ENCODE measurements at places on chromosomes 2 and 18.

- DNase-seq = no peak
Observed at GRCh38 chr2:55556809-55557208, 37.3 kb downstream of the CFAP36 start.

DNA sequence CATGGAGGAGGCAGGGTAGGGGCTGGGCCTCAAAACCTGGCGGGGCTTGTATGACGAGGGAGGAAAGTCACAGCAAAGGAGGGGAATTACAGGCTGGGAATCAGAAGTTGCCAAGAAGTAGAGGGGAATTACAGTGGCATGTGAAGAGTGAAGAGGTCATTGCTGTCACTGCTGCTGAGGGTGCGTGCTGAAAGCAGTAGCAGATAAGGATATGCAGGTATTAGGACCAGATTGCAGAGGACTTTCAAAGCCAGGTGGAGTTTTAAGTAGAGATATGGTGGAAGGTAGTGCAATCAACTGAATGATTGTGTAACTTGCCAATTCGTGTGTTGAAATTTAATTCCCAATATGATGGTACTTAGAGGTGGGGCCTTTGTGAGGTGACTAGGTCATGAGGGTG lies 19.4 kb upstream of the LRPPRC start:
- no peak for DNase-seq

DNA sequence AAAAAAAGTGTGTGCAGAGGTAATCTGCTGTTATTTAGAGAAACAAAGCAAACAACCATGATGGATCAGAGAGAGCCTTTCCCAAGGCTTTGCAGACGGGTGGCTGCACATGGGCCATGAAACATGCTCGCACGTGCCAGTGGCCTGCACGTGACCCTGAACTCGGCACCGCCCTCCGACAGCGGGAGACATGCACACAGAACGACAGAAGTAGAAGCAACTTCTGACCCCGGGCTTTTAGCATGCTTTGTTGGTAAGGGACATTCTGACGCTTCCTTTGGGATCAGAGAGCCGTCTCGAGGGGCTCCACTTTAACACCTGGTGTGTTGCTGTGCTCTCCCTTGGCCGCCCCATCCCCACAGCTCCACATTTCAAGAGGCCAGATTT lies 112.5 kb downstream of the KCNF1 start:
- DNase-seq = no peak

- DNase-seq = no peak
Observed at GRCh38 chr2:236293241-236293810, 29.1 kb upstream of the ASB18 start.

- no peak for DNase-seq
Observed at GRCh38 chr2:173750353-173750801, 214.8 kb downstream of the SP3 start.

GRCh38 chr2:127428057-127428814 lies 10.0 kb downstream of the PROC start:
- DNase-seq = no peak

DNA sequence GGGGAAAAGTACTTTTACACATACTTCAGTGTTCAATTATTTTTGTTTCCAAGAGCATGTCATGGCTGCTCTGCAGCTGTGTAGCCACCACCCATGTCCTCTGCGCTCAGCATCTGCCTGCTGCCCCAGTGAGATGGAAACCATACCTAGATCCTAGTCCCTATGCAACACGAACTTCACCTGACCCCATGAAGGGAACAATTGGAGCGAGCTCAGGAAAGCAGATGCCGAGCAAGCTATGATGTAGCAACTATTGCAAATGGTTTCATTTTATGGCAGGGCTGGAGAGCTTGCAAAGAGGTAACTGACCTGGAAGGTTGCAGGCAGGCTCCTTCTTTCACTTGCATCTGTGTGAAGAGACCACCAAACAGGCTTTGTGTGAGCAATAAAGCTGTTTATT lies 1.3 kb upstream of the CCDC141 start:
- DNase-seq = no peak

DNA sequence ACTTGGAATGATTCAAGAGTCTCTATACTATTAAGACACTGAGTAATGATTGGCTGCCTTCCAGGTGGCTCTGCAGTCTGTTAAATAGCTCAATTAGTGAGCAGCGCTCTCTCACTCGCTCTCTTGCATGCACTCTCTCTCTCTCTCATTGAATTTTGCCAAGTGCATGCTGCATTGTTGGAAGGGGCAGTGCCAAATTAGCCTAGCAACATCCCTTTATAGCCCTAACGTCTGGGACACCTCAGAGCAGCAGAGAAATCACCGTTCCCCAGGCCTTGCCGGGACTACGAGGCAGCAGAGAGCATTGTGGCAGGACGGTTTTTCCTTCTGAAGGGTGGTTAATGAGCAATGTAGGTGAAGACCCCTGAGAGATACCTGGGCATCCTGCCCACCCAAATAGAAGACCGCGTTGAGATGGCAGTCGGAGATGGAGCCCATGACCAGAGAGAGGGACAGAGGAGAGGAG lies 447.6 kb upstream of the POU3F3 start:
- DNase-seq = no peak

- DNase-seq = no peak
Observed at GRCh38 chr2:197600306-197600705, 75.1 kb downstream of the RFTN2 start.

DNA sequence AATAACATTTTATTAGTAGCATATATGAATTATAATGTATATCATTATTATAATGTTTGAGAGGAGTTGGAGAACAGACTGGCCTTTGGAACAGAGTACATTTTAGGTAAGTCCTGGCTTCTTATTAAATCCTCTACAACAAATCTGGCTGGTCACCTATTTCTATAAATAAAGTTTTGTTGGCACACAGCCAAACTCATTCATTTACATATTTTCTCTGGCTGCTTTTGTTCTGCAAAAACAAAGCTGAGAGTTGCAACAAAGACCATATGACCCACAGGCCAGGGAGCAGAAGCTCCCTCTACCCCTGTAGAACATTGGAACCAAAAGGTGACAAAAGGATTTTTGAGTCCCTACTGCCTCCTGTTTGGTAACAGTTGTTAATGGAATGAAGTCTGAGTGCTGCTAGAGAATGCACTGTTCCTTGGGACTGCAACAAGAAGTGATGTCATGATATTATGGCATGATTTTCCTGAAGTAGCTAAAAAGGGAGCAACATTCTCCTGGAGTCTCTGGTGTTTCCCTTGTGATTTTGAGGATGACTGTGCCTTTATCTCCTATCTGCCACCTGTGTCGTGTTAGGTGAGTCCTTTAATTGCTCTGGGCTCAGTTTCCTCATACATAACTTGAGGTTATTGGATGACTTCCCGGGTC lies 22.0 kb upstream of the SP9 start:
- DNase-seq = no peak
